ENCODE measurements at places on chromosomes 7 and 10.

DNA sequence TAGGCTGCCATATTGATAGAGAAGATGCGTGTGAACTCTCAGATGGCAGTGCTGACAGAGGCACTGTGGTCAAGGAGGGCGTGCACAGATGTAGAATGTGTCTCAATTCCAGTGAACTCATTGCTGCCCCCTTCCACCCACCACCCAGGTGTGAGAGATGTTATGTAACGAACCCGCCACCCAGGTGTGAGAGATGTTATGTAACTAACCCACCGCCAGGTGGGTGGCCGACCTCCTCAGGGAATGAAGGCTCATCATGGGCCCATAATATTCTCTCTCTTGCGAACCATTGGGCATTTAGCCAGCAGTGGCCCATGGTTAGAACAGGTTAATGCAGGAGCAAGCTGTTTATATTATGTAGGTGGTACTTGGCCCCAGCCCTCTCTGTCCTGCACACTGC lies 140.4 kb upstream of the MTPN start:
- DNase-seq = no peak

- DNase-seq = no peak
Observed at GRCh38 chr10:42958142-42958868, 118.6 kb upstream of the RET start.

- DNase-seq = no peak
Observed at GRCh38 chr10:110258542-110258941, 46.2 kb downstream of the SMNDC1 start.

DNA sequence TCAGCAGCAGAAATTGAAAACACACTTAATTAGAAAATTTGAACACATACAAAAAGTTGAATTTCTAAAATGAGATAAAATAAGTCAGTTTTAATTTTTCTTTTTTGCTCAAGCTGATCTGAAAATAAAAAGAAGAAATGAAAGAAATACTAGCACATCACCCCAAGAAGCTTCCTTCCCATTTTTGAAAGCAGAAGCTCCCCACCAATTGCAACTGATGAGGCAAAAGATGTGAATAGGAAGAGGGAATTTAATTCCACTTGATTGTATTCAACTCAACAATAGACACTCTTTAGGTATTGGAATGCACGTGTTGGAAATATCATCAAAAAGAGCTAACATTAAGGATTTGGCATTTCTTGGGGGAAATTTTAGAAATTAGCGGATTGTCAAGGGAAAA lies 175.8 kb downstream of the TRIL start:
- no peak for DNase-seq

GRCh38 chr10:96609510-96609909 lies 22.7 kb upstream of the TM9SF3 start:
- DNase-seq = no peak

DNA sequence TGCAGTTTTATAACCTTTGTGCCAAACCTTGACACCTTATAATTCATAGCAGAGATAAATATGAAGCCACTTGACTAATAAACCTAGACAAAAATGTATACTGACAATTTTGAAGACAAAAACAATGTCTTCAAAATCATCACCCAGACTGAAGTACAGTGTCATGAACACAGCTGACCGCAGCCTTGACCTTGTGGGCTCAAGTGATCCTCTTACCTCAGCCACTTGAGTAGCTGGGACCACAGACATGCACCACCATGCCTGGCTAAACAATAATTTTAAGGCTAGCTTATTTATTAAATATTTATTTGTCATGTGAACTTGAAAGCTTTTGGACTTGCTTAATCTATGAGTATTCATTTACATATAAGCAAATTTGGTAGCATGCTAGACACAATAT lies 24.3 kb downstream of the IL6 start:
- DNase-seq = peak; percentile 13

- no peak for DNase-seq
Observed at GRCh38 chr10:73244866-73245477, 2.1 kb downstream of the DNAJC9 start.

DNA sequence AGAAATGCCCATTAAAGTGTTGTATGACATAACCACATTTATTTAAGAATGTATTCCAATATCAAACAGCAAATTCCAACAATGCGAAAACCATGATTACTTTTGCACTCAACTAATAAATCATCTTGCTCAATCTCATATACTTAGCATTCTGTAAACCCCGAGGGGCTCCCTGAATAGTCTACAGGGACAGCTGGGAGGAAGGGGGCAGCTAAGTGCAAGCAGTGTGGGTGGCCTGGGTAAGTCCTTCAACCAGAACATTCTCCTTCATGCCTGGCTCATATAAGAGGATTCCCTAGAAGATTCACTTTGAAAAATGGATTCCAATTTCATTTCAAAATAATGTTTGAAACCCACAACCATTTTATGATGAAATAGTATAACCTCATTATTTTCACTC lies 355.5 kb downstream of the CDC14C start:
- DNase-seq = no peak

DNA sequence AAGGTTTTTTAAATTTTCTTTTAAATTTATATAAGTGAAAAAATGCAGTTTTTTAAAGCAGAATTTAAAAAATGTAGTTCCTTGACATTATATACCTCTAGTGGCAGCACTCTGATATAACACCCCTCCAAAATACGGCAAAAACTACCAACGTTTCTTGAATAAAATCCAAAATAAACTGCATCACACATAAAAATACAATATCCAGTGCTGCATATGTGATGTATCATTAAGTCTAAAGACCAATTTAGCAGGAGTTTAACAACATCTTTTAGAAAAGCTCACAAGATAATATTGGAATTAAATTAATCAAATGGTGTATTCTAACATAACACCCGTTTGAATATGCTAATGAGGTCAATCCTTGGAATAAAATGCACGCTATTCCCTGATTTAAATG lies 1.4 kb downstream of the TCERG1L start:
- DNase-seq = no peak

GRCh38 chr10:17427666-17428350 lies 26.6 kb downstream of the ST8SIA6 start:
- DNase-seq = no peak

- DNase-seq = no peak
Observed at GRCh38 chr10:118981946-118982345, 47.6 kb upstream of the NANOS1 start.

DNA sequence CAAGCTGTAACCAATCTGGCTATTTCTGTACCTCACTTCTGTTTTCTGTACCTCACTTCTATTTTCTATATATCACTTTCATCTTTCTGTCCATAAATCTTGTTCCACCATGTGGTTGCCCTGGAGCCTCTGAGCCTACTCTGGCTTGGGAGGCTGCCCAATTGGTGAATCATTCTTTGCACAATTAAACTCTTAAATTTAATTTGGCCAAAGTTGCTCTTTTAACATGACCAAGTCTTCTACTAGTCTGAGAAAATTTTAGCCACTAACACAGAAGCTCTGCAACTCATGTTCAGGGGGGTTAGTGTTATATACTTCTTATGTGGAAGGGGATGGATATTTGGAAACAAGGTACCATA lies 503.5 kb downstream of the KIF20B start:
- DNase-seq = peak; percentile 40

GRCh38 chr10:82621680-82622079 lies 746.7 kb downstream of the NRG3 start:
- no peak for DNase-seq

DNA sequence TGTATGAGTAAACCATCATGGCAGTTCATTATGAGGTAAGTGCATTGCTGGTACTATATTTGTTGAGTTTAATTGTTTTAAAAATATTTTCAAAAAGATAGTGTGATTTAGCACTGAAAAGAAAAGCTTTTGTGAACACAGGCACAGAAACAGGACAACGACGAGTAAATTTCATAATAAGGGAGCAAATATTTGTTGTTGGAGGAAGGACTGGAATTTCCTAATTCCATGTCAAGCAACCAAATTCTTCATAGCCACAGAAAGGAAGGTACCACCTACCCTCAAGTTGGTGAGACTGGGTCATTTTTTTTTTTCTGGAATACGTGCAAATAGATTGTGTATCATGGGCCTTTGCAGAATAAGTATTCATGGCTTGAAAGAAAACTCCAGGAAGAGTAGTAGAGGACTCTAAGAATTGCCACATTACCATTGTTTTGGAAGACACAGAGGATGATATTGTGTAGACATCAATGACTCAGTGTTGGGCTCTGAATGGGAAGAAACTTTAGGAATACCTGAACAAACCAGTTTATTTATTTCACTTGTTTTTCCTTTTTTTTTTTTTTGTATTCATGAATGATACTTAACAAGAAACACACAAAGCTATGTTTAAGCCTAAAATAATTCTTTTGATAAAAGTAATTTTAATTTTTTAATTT lies 7.8 kb downstream of the UBE2D4 start:
- DNase-seq = no peak

GRCh38 chr10:43648398-43649184 lies at the start of gene ZNF32:
Gene ZNF32 (minus strand): TSS chr10:43648881. CDS start chr10:43646133, 2,748 bp downstream.
- peak; percentile 86 for DNase-seq

- no peak for DNase-seq
Observed at GRCh38 chr7:159064121-159064815, 80.4 kb downstream of the VIPR2 start.

GRCh38 chr7:135233570-135233969 lies at the start of gene STRA8:
Gene STRA8 (plus strand): TSS chr7:135233838. CDS start chr7:135240525, 6,687 bp downstream.
- DNase-seq = no peak

DNA sequence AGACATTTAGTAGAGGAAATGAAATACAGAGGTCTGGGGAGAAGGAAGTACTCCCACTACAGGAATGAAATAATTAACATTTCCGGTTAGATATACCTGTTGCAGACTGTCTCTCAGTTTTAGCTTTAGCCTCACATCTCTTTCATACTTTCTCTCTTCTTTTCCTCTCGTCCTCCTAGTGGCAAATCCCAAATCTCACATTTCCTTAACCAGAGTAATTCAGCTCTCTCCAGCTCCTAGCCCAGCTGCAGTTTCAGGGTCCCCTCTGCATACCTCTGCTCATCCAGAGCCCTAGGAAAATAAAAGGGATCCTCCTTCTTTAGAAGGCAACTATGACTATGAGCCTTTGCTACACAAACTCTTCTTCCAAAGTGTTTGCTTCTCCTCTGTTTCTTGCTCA lies 643.2 kb downstream of the PHTF2 start:
- DNase-seq = no peak

GRCh38 chr10:70296406-70296899 lies 12.6 kb upstream of the NPFFR1 start:
- DNase-seq = peak; percentile 91

DNA sequence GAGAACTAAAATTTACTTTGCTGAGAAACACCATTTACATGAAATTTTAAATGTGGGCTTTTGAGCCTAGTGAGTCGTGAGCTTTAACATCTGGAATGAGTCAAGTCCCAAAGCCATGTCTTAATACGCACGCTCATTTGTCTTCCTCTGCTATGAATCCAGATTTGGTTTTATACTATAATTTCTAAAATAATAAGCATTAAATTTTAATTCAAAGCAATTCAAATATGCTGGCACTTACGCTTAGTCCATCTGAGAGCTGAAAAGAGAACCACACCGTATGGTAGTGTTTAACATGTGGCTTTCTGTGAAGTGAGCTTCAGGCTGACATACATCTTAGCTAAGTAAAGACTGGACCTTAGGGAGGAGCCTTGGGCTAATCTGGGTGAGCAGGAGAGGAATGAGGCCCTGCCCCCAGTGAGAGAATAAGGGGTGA lies 52.2 kb downstream of the CUBN start:
- DNase-seq = peak; percentile 53

DNA sequence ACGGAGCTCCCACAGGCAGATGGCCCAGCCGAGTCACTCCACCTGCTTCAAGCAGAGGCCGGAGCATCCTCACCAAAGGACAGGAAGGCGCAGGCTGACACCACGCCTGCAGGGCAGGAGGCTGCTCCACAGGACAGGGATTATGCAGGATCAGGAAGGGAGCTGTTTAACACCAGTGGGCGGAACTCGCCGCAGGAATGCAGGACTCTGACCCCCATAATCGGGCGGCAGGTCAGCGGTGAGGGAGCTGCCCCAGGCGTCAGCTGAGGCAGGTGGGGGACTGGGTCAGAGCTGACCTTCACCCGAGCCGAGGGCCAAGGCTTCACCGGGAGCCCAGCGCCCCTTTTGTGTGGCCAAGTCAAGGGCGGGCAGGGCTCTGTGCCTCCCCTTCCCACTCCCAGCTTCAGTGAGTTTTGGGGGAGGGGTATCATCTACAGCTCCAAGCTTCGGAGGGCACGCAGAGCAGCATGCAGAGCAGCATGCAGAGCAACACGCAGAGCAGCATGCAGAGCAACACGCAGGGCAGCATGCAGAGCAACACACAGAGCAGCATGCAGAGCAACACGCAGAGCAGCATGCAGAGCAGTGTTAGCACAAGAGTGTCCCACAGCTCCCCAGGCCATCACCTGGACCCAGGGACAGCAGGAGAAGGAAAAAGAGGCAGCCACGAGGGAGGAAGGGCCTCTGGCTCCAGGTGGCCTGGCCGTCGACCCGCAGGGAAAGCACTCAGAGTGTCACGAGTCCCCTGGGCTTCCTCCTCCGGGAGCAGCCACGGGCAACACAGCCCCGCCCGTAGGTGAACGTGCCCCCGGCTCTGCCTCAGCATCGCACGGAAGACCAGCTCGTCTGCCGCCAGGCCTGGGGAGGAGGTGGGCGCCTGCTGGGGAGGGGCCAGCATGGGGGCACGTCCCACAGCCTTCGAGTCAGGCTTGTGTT lies 151.7 kb upstream of the PPP2R2D start:
- DNase-seq = no peak

DNA sequence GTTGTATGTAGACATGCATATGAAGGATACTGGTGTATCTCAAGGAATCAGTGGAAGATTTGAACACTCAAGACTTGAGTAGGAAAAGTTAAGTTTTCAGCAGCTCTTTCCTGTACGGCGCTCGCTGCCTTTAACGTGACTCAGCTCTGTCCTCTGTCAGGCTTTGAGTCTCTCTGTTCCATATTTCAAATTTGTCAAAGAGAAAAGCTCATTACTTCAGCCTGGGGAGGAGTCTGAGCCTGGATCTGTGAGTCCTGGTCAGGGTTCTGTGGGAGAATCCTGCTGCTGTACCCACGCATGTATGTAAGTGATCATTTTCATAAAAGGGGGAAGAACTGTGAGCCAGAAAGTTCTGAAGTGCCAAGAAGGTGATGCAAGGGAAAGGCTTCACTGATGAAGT lies 13.8 kb upstream of the MPP7 start:
- DNase-seq = no peak

DNA sequence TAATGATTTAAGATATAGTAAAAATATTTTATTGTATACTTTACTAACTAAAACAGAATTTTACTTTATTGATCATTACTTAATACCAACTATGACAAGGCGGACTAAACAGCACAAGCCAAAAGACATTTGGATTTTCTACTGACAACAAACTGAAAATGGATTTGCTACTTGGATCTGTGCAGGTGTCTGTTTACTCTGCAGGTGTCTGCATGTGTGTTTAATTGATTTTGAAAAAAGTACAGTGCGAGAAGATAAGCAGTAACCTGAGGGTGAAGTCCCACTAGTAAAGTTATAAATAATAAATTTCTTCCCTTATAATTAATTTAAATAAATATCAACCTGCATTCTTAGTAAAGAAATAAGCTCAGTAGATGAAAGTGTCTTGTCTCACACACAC lies 696.8 kb upstream of the MBL2 start:
- DNase-seq = no peak

- no peak for DNase-seq
Observed at GRCh38 chr7:141227454-141227853, 153.6 kb downstream of the TMEM178B start.

GRCh38 chr7:103856929-103857328 lies 132.5 kb downstream of the RELN start:
- DNase-seq = no peak

GRCh38 chr10:482051-482501 lies 207.4 kb downstream of the DIP2C start:
- DNase-seq = no peak

- DNase-seq = no peak
Observed at GRCh38 chr7:106063692-106064091, 48.4 kb downstream of the SYPL1 start.

GRCh38 chr10:92003258-92003657 lies 79.7 kb downstream of the BTAF1 start:
- no peak for DNase-seq
